ENCODE measurements at places on chromosomes 6 and 20.
A peak's percentile ranks its signal among the peaks of the same experiment; 100 is the strongest.

DNA sequence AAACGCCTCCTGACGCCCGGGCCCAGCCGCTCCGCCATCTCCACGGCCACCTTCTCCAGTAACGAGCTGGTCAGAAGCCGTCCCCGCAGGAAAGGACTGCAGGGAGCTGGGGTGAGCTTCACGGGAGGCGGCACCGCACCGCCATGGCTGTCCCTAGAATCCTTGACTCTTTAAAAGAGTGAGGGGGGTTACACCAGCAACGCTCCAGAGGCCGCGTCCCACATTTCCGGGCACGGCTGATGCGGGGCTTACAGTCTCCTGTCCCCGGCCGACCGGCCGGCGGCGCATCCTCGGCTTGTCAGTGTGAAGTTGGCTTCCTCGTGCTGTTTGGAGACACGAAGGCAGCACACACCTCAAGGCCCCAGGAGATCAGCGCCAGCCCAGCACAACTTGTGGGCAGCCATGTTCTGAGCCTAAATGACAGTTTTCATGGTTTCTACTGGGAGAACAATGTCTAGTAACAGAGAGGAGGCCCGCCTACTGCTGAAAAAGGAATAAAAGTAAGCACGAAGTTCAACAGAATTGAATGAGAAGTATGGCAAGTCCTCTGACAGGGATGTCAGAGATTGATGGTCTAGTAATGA, 30.4 kb downstream of the SLC2A4RG start:
- no peak for DNase-seq

DNA sequence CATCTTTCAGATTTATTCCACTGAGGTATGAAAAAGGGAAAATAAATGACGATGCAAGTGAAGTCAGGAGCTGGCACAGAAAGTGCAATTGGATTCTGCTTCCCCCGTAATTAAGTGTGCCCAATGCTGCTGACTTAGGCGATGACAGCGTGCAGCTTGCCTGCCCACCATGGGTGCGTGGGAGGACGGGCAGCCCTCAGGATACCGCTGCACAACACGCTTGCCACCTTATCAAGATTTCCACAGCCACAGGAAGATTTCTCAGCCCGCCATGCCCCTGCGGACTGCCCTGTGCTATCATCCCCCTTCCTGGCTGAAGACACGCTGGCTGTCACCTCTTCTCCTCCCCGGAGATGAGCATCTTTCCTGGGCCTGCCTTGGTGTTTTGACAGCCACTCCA, 103.3 kb upstream of the BACH2 start:
- no peak for DNase-seq

GRCh38 chr20:33291830-33292355, 8.9 kb downstream of the BPIFB1 start:
- DNase-seq: peak; percentile 69

DNA sequence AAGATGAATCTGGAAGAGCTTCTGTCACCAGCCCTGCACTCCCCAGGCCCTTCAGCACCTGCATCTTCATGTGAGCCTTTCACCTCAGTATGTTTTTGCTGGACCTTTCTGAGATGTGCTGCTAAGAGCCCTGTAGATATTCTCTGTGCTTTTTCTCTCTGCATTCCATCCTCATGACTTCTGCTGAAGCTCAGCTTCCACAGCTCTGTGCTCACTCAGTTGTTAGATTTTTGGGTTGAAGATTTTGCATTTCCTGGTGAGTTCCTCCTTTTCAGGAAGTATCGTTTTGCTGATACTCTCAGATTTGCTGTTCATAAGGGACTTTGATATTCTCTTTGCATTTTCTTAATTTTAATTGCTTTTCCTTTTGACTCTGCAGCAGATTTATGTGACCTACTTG, 18.3 kb downstream of the KIAA1586 start:
- DNase-seq: no peak

GRCh38 chr20:47021850-47022249, 127.2 kb downstream of the EYA2 start:
- DNase-seq: no peak

DNA sequence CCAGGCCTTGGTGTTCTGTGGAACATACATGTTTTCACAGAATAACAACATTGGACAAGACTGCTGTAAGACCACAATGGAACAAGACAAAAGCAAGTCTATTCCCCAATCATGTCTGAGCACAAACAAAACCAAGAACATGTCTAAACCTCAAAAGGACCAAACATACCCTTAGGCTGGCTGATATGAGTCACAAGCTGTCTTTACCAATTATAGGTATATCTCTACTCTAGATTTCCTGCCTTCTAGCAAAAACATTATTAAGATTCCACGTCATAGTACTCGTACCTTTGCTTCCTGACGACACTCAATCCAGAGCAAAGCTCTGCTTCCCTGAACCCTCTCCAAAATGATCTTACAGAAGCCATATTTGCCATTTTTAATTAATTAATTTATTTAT, 15.4 kb upstream of the L3MBTL1 start:
- DNase-seq: no peak

GRCh38 chr20:6657904-6658303, 109.6 kb upstream of the BMP2 start:
- DNase-seq: no peak

DNA sequence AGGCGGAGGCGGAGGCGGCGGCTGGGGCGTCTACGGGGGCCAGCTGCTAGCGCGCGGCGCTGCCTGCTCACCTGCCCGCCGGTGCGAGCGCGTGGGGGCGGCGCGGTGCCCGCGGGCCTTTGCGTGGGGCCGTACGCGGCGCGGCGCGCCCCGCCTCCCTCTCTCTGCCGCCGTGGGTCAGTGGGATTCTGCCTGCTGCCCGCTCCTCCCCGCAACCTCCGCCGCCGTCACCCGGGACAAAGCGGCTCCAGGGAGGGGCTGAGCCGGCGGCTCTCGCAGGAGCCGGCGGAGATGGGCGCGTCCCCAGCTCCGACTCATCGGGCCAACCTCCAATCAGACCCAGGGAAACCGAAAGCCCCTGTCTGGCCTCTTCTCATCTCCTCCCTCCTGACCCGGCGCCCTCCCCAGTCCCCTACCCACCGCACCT, at the start of gene RCAN2:
TSS of gene RCAN2 (minus strand) at position 249 of the 427 bp plus-strand sequence.
- peak; percentile 59 for DNase-seq

All from suppressor macrophage treated with lipopolysaccharide for 4 hours (primary cell).